Activated T-helper 2 cell treated with anti-CD3 and anti-CD28 coated beads, Interferon-gamma antibody, Interleukin-2, Interleukin-4, amounts not matched to agents 10 μg/mL and 5 μg/mL and 100 μg/mL, durations not matched to agents 14 hours and 24 hours and 36 hours (primary cell): ENCODE measurements at places on chromosomes 7 and 10.
A peak's percentile ranks its signal among the peaks of the same experiment; 100 is the strongest.

- no peak for DNase-seq
These were observed 156.8 kb downstream of the FRMD4A start for GRCh38 chr10:14173706-14174594.

- no peak for DNase-seq
These were observed 236.2 kb downstream of the TCERG1L start for GRCh38 chr10:131075218-131075770.

DNA sequence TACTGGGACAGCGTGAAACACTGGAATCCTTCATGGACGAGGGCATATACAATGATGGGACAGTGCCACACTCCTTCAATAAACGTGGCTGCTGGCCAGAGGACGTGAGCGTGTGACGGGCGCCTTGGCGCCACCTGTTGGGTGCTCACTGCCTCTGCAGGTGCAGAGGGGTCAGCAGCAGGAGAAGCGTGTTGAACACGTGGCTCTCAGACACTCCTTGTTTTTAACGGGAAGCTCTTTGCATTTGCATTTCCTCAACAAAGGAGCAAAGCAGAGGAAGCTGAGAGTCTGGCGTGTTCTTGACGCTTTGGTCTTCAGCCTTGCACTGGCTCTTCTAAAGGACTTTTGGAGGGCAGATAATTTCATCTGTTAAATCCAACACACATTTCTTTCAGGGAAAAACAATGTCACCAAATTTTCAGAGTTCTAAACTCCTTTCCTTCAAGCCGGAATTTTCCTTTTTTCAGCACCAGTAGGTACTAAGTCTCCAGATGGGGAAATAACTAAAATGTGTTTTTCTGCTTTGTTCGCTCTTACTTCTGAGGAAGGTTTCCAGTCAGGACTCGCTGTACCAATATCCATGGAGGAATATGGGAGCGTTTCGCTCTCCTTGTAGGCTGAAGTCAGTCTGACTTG, 2.9 kb upstream of the GET4 start:
- DNase-seq: peak; percentile 67

DNA sequence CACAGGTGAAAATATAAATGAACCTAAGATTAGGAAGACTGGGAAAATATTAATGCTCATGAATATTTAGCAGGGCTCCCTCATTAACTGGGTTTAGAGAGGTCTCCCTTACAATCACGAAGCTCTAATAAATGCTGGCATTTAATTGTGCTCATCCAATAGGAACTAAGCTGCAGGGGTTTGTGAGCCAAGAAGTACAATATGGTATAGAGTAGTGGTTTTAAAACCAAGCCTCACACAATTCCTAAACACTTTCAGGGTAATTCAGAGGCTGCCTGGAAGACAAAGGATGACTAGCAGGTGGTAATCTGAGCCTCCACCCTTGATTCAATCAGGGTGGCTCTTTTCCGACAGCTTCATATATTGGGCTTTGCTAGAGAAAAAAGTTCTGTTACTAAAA, 103.3 kb downstream of the GPAM start:
- no peak for DNase-seq

DNA sequence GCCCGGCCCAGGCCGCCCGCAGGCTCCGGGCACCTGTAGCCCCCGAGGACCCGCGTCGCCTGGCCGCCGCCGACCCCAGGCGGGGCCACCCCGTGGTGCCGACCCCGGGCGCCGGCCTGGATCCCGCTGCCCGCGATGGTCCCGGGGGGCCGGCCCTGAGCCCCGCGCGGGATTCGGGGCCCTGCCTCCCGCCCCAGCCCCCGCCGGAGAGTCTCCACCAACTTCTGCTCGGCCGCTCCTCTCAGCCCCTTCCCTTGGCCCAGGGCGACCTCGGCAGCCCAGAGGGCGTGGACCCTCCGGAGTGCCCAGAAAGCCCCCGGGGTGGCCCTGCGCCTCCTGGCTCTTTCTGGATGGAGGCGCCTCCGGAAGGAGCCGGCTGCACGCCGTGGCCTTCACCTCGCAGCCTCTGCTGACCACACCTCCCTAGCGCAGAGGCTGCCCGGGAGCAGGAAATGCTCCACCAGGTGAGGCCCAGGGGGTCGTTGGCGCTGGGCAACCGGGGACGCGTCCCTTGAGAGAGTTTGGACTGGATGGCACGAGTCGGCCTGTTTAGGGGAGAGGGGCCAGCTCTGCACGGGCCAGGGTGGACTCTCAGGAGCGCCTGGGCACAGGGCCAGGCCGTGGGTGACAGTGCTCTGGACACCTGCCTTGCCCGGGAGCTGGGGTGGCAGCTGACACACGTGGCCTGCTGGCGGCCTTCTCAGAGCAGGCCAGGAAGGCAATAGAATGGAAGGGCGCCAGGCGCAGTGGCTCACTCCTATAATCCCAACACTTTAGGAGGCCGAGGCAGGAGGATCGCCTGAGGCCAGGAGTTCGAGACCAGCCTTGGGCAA, 529 bp downstream of the ZNF853 start:
- no peak for DNase-seq

DNA sequence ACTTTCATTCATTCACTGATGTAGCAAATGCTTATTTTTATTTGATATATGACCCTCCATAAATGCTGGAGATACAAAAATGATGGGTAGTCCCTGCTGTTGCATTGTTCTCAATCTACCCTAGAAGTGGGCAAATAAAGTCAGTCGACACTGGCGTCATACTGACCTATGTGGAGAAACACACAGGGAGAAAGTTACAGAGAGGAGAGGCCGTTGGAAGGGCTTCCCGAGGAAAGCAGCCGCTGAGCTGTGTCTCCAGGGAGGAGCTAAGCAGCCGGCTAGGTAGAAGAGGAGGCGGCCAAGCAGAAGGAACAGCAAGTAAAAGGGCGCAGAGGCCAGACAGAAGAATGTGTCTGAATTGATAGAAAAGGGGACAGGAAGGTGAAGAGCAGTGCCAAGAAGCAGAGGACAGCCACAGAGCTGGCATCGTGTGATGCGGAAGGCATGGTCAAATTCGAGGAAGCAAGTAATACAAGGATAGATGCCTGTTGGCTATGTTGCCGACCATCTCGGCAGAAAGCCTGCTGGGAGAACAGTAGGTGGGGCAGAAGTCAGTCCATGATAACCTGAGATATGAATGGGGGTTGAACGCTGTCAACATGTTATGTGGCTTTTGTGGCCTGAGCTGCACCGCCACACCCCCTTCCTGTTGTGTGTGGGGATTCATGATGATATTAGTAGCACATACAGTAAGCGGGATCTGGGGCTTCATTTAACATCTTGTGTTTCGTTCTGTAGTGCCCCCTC, 25.9 kb downstream of the ST8SIA6 start:
- DNase-seq: peak; percentile 75

- no peak for DNase-seq
These were observed 57.2 kb downstream of the FAM171A1 start for GRCh38 chr10:15313843-15314242.
